ENCODE measurements at places on chromosomes 4 and X.

GRCh38 chr4:25943805-25944204 lies 29.8 kb downstream of the SMIM20 start:
- no peak for DNase-seq

- peak; percentile 38 for DNase-seq
These were observed 63.1 kb upstream of the NDP start for GRCh38 chrX:44036336-44036735.

DNA sequence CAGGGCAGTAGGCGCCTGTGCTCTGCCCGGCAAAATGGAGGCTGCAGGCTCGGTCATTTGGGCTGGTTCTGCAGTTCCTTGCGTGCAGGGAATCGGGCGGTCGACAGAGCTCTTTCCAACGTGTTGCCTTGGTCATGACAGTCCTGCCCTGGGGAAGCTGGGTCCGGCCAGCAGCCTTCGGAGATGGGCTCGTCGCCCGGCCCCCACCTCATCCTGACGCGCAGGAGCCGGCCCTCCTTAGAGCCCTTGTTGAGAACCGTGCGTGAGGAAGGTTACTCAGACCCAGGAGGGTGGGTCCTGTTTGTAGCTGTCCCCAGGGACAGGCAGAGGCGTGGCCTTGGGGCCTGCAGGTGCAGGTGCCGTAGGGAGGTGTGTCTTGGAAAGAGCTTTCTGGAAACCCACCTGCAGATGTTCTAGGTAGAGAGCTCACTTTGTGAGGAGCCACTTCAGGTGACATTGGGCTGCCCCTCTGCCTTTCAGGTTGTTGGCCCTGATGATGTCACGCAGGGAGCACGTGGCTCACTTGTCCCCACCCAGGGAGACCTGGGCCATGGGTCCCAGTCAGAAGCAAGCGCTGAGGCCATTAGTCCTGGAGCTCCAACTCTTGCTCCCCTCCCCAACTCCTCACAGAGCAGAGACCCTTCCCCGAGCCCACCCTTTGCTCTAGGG lies 15.2 kb upstream of the HGFAC start:
- no peak for DNase-seq

DNA sequence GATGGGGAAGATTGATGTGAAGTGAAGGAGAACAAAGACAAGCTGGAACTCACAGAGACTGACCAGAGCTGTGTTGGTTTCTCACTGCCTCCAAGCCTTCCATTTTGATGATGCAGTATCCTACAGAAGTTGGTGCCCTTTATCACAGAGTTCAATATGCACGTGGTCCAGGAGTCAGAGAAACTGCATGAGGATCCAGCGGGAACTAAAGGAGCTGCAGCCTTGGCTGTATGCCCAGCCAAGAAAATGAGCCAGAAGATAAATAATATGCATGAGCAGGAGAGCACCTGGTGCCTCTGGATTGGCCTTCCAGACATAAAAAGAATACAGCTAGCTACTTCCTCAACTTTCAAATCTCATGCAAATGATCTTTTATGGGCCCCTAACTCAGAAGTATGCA lies 44.3 kb upstream of the DCLK2 start:
- DNase-seq = no peak

GRCh38 chrX:67543818-67544217 lies at the start of gene AR:
TSS of gene AR (plus strand) at chrX:67544021. CDS start at chrX:67545147, 1,126 bp downstream.
- DNase-seq = peak; percentile 39

DNA sequence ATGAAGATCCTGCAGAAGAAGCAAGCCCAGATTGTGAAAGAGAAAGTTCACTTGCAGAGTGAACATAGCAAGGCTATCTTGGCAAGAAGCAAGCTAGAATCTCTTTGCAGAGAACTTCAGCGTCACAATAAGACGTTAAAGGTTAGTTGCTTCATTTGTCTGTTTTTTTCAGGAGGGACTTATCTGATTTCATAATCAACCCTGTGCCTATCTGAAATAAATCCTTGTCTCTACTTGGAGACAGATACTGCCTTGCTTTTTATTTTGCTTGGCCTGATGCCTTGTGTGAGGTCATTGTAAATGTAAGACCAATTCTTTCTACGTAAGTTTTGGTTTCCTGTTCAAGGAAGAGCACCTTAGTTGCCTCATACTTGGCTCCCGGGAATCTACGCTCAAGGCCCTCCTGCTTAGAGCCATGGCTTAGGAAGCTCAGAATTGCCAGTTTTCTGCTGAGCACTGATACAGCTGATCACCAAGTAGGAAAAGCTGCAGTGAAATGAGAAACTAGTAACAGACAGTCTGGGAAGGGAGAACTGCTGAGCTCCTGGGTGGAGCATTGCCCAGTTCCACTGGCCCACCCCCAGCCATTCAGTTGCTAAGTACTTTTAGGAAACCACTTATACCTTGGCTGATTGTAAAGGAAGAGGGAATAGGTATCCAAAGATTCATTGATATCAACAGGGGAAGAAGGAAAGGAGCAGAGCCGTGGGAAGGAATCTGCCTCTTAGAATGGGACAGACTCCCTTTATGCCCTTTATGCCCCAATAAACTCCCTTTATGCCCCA lies 41.8 kb downstream of the RBBP7 start:
- no peak for DNase-seq

GRCh38 chr4:186845137-186845842 lies 121.6 kb upstream of the FAT1 start:
- peak; percentile 74 for DNase-seq

DNA sequence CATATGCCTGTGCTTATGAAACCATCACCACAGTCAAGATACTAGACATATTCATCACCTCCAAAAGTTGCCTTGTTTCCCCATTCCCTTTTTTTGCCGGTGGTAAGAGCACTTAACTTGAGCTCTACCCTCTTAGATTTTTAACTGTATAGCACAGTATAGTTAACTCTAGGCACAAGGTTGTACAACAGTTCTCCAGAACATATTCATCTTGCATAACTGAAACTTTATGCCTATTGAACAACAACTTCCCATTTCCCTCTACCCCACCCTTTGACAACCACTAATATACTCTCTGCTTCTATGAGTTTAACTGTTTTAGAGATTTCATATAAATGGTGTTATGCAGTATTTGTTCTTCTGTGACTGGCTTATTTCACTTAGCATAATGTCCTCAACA lies 119.3 kb downstream of the ASB9 start:
- DNase-seq = no peak

- no peak for DNase-seq
These were observed 12.4 kb downstream of the USP46 start for GRCh38 chr4:52646741-52647140.

Data from AG20443 (cell line).